ENCODE measurements at places on chromosomes 13 and 19. TPM values are rescaled to one million over a fixed set of nuclear protein-coding genes. Genes with fewer than 3 reads are reported as not detected.
A peak's percentile ranks its signal among the peaks of the same experiment; 100 is the strongest.

ZNF414 gene
- total RNA-seq = 24.7 TPM

- DNase-seq = no peak
Observed at GRCh38 chr13:48004201-48004600, 3.1 kb upstream of the SUCLA2 start.

DNA sequence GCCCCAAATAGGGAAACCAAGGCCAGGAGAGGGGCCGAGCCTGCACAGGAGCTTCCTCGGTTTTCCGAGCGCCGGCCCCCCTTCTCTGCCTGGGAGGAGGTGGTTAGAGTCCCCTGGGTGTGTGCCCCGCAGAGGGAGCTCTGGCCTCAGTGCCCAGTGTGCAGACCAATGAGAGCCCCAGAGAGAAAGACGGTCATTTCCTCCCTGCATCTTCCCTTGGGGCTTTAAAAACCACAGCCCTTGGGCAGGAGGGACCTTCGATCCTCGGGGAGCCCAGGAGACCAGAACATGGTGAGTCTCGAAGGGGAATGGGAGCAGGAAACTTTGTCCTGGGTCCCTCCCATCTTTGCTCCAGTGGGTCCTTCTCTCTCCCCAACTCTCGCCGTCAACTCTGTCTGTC lies at the start of gene C5AR1:
Gene C5AR1, plus strand, starts transcription at position 254 of the 400 bp plus-strand sequence. Its CDS starts 35 bp downstream, at position 289.
- no peak for DNase-seq

GRCh38 chr13:29763436-29764180 lies 86.8 kb downstream of the UBL3 start:
- DNase-seq = no peak

GRCh38 chr19:17347361-17347760 lies 10.0 kb downstream of the GTPBP3 start:
- no peak for DNase-seq

GRCh38 chr13:98450026-98450425 lies 126.9 kb downstream of the STK24 start:
- no peak for DNase-seq

CDX2 gene
- total RNA-seq = not detected

- no peak for DNase-seq
Observed at GRCh38 chr19:31952693-31953092, 392.7 kb upstream of the ZNF507 start.

DNA sequence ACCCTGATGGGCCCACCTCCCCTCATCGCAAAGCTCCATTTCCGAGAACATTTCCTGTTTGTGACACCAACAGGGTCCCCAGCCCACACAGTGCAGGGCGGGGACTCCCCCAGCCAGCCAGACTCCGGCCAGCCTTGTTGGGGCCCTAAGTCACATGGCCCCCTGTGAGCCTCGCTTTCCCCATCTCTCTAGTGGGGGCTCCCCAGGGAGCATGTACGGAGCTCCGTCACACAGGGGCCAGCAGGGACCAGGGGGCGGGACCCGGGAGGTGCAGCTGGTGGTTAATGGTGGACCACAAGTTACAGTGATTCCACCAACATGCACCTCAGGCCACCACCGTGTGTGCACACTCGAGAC lies 1.7 kb downstream of the TBXA2R start:
- DNase-seq = no peak

GRCh38 chr19:38263689-38264485 lies 486 bp upstream of the SPINT2 start:
- DNase-seq = peak; percentile 97

LRP3 gene
- total RNA-seq = 9.4 TPM

DNA sequence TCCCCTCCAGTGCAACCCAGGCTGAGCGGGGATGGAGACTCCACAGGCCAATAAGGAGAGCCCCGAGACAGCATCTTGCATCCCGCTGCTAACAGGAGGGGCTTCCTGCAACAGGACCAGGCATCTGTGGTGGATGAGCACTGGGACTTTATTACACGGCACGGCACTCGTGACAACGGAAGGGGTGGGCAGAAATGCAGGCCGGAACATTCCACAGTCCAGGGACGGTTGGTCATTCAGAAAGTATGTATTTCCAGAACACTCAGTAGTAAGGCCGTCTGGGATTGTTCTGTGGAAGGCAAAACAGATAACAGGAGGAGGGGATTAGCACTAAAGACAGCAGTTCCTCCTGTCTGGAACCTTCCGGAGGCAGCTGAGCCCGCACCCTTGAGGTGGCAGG lies 3.3 kb upstream of the TM6SF2 start:
- no peak for DNase-seq

DNA sequence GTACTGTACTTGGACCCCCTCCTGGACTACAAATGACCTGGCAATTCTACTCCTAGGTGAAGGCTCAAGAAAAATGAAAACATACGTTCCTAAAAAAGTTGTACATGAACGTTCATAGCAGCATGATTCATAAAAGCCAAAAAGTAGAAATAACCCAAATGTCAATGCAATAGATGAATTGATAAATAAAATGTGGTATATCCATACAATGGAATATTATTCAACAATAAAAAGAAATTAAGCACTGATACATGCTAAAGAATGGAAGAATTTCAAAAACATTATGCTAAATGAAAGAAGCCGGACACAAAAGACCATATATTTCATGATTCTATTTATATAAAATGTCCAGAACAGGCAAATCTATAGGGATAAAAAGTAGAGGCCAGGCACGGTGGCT lies 9.5 kb downstream of the ZNF432 start:
- DNase-seq = no peak

PNMA8A gene
- 2.1 TPM for total RNA-seq

DNA sequence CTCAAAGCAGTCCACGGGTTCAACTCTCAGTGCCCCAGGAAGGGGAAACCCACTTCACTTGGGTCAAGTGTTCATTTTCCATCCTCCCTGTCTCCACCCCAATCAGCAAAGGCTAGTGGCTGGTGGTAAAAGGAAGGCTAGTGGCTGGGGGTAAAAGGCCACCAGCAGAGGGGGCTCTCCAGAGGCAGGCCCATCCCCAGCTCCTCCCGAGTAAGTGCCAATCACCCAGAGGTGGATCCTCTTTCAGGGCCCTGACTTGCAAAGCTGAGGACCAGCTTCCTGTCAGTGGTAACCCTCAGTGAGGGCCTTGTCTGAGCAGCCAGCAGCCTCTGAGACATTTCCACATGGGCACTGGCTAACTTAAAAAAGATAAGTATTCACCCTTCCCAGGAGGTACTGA lies 22.0 kb upstream of the TPT1 start:
- no peak for DNase-seq

GRCh38 chr13:93268327-93269028 lies 41.9 kb downstream of the GPC6 start:
- DNase-seq = no peak

DNA sequence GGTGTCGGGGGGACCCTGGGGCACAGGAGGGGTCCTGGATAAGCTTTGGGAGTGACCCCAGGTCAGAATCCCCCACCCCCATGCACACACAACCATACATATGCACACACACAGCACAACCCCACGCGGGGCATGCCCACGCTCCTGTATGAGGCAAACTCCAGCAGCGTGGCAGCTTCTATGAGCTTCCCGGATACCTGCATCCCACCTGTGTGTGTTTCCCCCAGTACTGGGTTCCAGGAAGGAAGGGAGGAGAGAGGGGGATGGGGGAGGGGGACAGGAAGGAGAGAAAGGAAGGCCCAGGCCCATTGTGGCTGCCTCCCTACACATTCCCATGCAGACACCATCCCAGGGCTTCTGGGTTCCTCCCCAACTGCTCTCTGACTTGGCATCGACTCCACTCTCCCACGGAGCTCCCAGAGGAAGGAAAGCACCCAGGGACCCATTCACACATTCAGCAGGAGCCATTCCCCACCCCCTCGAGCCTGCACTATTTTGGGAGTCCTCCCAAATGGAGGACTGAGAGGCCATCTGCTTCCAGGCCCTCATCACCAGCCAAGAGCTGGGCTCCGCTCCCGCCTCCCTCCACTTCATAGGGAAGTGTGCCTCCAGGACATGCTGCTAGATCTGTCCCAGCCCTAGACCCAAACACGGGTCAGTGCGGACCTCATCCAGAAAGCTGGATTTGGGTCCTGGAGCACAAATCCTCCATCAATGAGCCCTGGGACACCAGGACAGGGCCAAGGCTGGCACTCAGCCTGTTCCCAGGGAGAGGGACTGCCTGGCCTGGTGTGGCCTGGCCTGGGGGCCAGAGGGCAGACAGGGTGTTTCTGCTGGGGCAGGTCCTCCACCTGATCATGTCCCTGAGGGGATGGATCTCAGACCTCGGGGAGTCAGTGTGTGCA lies 13.2 kb downstream of the PRR36 start:
- DNase-seq = no peak

- no peak for DNase-seq
Observed at GRCh38 chr13:114147803-114148520, 15.5 kb upstream of the RASA3 start.

DNA sequence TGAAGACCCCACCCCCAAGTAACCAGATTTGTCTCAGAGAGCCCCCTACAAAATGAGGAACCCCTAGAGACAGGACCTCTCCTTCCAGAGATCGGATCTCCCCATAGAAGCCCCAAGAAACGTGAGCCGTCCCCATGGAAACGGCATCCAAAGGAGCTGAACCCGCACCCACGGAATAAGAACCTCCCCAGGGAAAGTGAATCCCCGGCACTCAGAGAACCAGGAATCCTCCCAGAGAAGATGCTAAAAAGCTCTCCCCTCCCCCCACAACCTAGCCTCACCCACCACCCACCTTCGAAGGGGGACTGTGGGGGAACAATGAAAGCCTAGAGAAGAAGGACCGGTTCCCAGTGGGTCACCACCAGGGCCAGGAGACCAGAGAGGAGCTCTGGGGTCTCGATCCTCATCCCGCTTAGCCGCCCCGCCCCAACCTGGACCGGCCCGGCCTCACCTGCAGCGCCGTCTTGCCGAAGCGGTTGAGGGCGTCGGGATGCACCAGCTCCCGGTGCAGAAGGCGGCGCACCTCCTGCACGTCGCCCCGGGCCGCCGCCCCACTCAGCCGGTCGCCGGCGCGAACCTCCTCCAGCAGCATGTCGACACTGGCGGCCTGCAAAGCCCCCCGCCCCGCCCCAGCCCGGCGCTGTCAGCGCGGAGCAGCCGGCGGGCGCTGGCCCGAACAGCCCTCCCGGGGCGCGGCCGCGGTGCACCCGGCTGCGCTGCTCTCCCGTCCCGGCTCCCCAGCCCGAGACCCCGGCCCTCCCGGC lies 535 bp downstream of the CDKN2D start:
- DNase-seq = no peak

DNA sequence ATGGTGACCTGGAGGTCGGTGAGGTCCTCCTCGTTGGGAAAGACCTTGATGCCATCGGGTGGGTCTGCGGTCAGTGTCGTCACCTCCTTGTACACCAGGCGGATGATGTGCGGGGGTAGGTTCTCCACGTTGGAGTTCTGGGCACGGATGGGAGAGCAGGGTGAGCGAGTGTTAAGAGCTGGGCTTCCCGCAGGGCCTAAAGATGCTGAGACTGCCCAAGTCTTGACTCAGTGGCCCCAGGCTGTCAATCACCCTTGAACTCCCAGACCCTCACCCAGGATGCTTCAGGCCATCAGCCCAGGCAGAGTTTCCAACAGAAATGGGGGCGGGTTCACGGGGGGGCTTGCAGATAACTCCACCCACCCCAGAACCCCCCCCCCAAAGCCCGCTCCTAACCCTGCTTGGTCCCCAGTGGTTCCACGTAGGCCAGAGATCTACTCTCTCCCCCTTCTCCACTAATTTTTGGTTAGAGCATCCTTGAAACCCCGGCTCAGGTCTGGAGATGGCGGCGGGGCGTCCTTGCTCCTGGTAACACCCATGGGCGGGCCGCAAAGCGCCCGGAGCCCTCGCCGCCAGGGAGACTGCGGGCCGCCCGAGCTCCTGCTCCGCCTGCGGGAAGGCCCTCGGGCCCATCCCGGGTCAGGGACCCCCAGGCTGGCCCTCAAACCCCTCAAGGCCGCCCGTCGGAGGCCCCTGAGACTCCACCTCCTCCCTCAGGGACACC lies 600 bp downstream of the UBE2S start:
- peak; percentile 39 for DNase-seq

- no peak for DNase-seq
Observed at GRCh38 chr19:41194157-41194552, 1.1 kb downstream of the CYP2S1 start.

GRCh38 chr19:39949026-39949747 lies 14.8 kb upstream of the FCGBP start:
- no peak for DNase-seq

FCHO1 gene
- 8.3 TPM for total RNA-seq

PGLYRP1 gene
- total RNA-seq = 3.6 TPM

GARIN5A gene
- total RNA-seq = 3.2 TPM

DNA sequence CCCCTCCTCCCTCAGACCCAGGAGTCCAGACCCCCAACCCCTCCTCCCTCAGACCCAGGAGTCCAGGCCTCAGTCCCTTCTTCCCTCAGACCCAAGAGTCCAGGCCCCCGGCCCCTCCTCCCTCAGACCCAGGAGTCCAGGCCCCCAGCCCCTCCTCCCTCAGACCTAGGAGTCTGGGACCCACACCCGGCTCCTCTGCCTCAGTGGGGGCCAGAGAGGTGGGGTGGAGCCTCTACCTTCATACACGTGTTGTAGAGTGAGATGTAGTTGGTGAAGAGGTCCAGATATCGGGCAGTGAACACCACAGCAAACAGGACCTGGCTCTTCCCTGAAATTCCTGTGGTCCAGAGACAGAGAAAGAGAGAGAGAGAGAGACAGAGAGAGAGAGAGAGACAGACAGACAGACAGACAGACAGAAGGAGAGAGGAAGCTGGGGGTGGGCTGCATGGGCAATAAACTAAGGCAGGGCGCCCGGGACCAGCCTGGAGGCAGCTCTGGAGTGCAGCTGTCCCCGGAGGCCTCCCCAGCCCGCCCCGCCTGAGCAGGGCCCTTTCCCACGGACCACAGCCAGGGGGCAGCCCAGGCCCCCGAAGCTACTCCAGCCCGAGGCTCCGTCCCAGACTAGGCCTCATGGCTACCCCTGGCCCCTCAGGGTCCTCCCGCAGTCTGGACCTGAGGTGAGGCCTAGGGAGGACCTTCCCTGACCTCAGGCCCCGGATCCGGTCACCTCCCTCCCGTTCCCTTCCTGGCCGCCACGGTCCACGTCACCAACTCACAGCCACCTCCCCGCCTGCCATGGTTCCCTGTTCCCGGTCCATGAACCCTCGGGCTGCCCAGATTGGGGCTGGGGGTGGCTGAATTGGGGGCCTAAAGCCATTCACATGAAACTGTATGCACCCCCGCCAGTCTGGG lies 907 bp downstream of the KDELR1 start:
- DNase-seq = peak; percentile 91

PLK5 gene
- total RNA-seq = not detected

DNA sequence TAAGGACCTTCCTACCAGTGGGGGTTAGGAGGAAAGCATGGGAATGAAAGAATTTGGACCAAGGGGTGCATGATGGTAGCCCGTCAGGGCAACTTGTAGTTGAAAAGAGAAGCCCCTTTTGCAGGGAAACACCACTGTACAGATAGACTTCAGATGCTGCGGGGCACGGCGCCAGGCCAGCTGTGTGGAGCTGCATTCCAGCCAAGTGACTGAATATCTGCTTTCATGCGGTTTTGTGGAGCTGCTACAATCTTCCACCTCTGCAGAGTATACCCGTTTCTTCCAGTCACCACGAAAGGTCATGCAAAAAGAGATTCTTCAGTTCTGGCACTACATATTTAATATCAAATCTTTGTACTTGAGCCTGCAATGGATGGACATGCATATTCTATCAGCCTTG lies 104.7 kb downstream of the RGCC start:
- DNase-seq = peak; percentile 94

Measured in upper lobe of left lung (tissue), 6 donors.